ENCODE measurements at places on chromosomes 16 and 17.

DNA sequence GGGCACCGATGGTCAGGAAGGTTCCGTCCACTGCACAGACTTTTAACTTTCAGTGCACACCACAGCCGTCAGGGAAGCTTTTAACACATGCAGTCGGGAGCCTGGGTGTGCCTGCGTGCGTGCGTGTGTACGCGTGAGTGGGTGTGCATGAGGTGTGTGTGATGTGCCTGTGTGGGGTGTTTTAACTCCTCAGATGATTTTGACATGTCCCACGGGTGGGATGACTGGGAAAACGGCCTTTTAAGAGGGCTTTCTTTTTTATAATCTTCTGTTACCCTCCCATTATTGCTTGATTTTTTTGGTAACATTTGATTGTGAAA is 152.7 kb upstream of the CHMP6 start:
- no peak for DNase-seq

GRCh38 chr17:16534236-16534635 is 34.8 kb downstream of the ZNF287 start:
- DNase-seq, result no peak

GRCh38 chr17:61551255-61551742 is 39.7 kb downstream of the NACA2 start:
- no peak for DNase-seq

GRCh38 chr16:72837846-72838585 is 209.9 kb downstream of the ZFHX3 start:
- DNase-seq, result no peak

GRCh38 chr16:624526-625070 is 6.2 kb upstream of the WFIKKN1 start:
- DNase-seq, result no peak

DNA sequence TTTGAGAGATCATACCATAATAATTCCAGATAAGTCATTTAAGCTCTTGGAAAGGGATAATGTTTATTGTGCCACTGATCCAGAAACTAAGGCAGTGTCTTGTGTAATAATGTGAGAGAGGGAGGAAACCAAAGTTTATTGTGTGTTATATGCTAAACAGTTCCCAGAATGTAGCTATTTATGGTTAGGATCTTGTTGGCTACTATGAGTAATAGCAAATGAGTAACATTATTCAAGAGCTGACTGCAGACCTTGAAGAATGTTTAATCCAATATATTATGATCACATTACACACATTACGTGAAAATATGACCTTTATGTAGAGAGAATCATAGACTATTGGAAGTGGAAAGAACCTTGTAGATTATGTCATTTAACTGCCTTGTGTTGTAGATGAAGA is 139.5 kb downstream of the BCAS3 start:
- DNase-seq, result no peak

GRCh38 chr17:44781551-44782325 is 22.9 kb downstream of the ADAM11 start:
- no peak for DNase-seq

DNA sequence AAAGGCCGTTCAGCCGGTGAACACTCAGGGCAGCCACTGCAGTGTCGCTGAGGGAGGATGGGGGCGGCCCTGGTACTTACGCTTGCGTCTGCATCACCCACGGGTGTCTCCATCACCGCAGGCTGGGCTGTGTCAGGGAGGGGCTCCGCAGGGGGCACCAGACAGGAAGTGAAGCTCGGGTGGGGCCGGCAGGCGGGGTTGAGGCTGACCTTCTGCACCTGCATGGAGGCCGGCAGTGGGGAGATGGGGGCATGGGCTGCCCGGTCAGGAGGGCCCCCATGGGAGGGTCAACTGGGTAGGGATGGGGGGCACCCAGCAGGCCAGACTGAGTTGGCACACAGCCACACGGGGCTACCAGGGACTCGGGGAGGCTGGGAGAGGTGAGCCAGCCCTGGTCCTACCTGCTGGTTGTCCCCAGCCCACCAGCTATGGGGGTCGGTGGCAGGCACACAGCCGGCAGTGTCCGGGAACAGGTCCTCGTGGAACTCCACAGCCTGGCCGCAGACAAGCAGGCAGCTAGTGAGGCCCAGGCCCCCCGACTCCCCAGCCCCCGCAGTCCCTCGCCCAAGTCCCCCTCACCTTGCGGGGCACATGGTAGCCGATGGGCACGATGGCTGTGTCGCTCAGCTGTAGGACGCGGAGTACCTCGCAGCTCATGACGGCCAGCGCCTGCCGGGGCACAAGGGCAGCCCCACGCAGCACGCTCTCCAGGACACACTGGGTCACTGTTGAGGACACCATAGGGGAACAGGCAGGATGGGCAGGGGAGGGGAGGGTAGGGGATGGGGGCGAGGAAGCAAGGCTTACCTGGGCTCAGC is 7.2 kb upstream of the VASN start:
- DNase-seq, result no peak

GRCh38 chr17:63653050-63653449 is 30.8 kb downstream of the MAP3K3 start:
- no peak for DNase-seq

- DNase-seq, result no peak
Observed at GRCh38 chr16:22031483-22032083, 23.7 kb downstream of the MOSMO start.
